ENCODE measurements at places on chromosomes 1 and 21. TPM values are rescaled to one million over a fixed set of nuclear protein-coding genes. Genes with fewer than 3 reads are reported as not detected.

Gene SYCP1
- not detected for total RNA-seq

Gene FAM177B
- not detected for total RNA-seq

Gene LDLRAP1
- total RNA-seq: 24.6 TPM

Gene RAP1GAP
- total RNA-seq: not detected

Gene KIF17
- 2.2 TPM for total RNA-seq

Gene FCAMR
- not detected for total RNA-seq

Gene LRRC38
- total RNA-seq: not detected

Gene HSD3B2
- total RNA-seq: not detected

DNA sequence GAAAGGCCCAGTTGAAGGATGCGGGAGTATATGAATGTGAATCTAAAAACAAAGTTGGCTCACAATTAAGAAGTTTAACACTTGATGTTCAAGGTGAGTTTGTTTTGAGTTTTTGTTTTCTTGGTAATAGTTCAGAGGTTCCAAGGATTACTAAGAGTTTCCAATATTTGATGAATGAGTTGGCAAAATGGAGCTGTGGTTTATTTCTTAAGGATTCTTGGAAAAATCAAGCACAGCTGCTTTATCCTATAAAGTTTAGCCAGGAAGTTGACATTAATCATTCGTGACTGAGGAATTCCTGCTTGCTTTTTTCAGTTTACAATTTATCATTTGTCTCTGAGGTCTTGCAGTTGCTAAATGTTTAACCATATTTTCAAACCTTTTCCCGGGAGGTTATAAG is 15.1 kb downstream of the VCAM1 start:
- peak; percentile 86 for DNase-seq

- DNase-seq: no peak
Observed at GRCh38 chr1:230757856-230758708, 10.9 kb downstream of the CAPN9 start.

GRCh38 chr1:184973272-184974055 is 844 bp downstream of the NIBAN1 start:
- DNase-seq: peak; percentile 71

DNA sequence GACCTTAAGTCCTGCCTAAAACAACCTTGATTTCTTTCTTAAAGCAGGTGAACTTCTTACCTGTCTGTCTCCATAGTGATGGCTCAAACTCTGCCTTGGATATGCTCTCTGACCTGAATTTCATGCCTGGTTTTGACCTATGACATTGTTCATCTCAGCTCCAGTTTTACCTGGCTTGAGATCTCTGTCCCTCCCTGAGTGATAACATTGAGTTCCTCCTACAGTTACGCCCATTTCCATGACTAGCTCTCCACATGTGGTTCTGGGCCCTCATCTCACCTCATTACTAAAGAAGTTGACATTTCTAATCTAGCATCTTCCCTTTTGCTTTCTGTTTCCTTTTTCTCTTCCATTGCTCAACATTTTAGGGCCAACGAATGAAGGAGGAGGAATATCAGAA is 233.1 kb downstream of the HHIPL2 start:
- no peak for DNase-seq

GRCh38 chr1:84103197-84103992 is 40.7 kb upstream of the PRKACB start:
- DNase-seq: peak; percentile 90

- peak; percentile 55 for DNase-seq
Observed at GRCh38 chr1:92949937-92950817, 11.1 kb downstream of the DIPK1A start.

DNA sequence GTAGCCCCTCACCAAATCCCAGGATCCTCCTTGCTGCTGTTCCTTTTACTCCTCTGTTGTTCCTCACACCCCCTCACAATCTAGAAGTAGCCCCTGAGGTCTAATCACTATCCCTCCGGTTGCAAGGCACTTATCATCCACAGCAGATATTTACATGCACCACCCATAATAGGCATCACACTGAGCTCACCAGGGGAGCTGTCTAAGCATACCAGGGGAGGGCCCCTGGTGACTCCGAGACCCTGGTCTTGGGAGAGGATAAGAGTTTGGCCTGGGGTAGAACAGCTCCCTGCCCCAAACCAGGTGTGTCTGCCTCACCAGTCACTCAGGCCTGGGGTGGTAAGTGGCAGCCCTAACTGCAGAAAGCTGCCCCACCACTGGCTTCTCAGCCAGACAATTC is 37.3 kb upstream of the ZC3H12A start:
- DNase-seq: no peak

- DNase-seq: peak; percentile 20
Observed at GRCh38 chr1:147853391-147853790, 49.2 kb upstream of the GJA8 start.

GRCh38 chr21:42187976-42188653 is 30.8 kb upstream of the ABCG1 start:
- DNase-seq: no peak

- no peak for DNase-seq
Observed at GRCh38 chr1:246383239-246383589, 123.9 kb downstream of the SMYD3 start.

DNA sequence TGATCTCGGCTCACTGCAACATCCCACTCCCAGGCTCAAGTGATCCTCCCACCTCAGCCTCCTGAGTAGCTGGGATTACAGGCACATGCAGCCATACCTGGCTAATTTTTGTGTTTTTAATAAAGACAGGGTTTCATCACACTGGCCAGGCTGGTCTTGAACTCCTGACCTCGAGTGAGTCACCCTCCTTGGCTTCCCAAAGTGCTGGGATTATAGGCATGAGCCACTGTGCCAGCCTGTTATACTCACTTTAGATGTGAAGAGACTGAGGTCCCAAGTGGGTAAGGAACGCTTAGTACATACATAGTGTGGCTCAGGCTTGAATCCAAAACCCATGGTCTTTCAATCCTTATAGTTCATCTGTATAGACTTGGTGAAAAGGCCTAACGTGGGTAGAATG is 63.7 kb upstream of the EPS8L3 start:
- DNase-seq: no peak

DNA sequence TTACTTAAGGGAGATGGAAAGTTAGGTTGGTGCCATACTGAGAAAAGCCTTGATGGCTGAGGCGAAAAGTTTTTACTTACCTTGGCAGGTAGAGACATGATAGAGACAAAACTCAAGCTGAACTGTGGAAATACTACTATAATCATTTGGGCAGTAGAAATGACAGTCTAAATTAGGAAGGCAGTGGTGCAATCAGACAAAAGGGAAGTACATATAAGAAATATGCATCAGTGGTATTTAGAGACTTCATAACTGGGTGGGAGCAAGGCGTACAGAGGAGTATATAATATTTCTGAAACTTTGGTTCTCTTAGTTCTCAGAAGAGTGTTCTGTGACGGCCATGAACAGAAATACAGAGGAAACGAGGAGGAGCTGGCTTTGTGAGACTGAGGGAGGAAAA is 2.4 kb upstream of the CEP350 start:
- DNase-seq: no peak

DNA sequence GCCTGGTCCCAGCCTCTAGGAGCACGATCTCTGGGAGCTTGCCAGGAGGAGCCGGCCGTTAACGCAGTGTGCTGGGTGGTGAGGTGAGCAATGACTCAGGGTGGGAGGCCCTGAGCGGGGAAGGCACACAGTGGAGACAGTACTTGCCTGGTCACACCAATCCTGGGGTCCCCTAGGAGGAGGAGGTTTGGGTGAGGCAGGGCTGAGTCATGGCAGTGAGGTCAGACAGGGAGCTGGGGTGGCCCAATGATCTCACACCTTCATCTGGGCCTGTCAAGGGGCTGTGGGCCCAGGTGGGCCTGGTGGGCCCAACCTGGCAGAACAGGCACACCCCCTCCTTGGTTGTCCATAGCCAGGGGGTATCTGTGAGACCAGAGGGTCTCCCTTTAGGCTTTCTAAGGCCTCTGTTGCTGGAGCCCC is 8.6 kb upstream of the EDN2 start:
- DNase-seq: peak; percentile 88

DNA sequence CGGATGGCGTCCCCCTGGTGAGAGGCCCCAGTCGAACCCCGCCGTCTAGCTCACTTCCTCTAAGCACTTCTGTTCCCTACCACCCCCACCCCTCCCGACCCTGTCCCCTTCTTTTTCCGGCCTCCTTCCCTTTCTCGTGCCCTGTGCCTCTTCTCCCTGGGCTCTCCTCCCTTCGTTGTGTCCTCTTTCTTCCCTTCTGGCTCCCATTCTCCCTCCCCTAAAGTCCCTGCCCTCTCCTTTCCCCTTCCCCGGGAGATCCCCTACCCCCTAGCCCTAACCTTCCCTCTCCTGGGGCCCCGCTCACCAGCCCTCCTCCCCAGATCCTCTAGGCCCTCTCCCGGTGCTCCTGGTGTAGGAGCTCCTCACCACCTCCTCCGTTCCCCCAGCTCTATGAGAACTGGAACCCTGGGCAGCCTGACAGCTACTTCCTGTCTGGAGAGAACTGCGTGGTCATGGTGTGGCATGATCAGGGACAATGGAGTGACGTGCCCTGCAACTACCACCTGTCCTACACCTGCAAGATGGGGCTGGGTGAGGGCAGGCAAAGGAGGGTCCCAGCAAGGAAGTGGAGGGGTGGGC is 15.9 kb downstream of the BCAN start:
- DNase-seq: no peak

DNA sequence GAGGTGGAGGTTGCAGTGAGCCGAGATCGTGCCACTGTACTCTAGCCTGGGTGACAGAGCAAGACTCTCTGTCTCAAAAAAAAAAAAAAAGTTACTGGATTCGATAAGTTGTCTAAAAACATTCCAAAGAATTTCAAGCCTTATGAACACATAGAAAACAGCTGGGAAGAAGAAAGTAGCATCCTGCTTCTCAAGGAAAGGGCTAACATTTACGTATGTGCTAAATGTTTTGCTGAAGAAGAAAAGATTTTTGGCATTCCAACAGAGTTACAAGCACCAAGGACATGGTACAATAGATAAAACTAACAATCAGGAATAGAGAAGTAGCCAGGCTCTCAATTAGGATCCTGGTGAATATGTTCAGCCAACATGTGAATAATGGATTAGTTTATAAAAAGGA is 69.8 kb downstream of the HFM1 start:
- DNase-seq: no peak

GRCh38 chr21:16070207-16070651 is 340.4 kb downstream of the USP25 start:
- DNase-seq: no peak

DNA sequence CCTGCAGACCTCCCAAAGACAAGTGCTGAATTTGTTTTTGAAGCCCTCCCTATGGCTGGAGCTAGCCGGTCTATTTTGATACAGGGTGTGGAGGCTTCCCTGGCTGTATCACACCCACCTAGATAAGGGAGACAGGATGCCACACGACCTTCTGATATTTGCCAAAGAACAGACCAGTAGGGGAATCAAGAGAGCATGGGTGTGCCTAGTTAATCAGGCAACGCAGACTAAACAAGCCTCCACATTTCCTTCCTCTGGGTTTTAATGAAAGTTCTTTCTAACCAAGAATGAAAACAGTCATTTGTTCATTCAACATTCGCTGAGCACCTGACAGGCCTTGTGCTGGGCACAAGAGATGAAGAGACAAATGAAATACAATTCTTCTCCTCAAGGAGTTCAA is 446.8 kb downstream of the PLPP3 start:
- DNase-seq: no peak

Measured in fibroblast of villous mesenchyme (primary cell).